ENCODE measurements at places on chromosomes 16 and 17.

DNA sequence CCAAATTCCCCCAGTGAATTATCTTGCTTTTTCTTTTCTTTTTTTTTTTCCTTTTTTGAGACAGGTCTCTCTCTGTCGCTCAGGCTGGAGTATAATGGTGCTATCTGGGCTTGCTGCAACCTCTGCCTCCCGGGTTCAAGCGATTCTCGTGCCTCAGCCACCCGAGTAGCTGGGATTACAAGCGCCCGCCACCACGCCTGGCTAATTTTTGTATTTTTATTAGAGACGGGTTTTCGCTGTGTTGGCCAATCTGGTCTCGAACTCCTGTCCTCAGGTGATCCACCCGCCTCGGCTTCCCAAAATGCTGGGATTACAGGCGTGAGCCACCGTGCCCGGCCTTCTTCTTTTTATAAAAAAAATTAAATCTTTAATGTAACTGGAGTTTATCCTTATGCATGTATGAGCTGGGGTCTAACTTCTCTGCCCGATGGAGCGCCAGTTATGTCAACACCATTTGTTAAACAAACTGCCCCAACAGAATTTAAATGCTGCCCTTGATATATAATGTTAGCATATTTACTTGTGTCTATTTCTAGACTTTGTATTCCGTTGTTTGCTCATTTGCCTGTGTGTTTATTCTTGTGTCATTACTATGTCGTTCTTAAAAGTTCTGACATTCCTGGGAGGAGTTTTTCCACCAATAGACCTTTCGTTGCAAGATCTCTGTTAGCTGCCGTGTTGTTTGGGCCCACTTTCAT, 535 bp upstream of the AURKB start:
- no peak for DNase-seq

DNA sequence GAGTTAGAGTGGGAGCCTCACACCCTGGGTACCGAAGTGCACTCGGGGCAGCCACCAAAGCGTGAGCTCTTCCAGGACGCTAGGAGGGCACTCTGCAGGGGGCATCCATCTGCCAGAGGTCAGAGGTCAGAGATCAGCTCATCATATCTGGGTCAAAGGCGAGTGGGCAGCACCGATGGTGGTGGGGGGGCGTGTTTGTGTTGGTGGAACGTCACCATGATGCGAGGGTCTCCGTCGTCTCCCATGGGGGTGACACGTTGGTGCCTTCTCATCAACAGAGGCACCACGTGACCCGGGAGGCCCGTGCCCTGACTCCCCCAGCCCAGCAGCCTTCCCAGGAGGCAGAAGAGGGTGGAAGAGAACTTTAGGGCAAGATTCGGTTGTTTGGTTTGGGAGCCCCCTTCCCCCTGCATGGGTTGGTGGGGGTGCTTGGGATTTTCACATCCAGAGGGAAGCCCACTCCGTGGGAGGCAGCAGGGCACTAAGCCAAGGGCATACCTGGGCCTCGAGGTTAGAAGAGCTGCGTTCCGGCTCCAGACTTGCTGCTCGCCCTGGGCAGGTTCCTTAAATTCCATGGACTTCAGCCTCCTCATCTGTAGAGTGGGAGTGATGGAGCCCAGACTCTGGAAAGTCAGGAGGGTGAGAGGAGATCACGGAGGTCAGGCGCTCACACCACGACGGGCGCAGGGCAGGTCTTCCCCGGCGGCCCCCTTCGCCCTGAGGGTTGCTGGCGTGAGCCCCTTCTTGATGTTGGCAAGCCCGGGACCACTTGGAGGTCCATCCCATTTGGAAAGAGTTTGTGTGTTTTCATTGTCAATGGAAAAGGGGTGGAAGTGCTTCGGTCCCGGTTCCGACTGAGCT, 14.0 kb downstream of the CRISPLD2 start:
- DNase-seq = no peak

GRCh38 chr17:16423226-16423872, 8.0 kb downstream of the TRPV2 start:
- DNase-seq = no peak

- DNase-seq = no peak
Measured at GRCh38 chr16:15672514-15673167, 22.6 kb downstream of the NDE1 start.

GRCh38 chr16:31229501-31229900, 12.6 kb upstream of the PYDC1 start:
- DNase-seq = no peak

DNA sequence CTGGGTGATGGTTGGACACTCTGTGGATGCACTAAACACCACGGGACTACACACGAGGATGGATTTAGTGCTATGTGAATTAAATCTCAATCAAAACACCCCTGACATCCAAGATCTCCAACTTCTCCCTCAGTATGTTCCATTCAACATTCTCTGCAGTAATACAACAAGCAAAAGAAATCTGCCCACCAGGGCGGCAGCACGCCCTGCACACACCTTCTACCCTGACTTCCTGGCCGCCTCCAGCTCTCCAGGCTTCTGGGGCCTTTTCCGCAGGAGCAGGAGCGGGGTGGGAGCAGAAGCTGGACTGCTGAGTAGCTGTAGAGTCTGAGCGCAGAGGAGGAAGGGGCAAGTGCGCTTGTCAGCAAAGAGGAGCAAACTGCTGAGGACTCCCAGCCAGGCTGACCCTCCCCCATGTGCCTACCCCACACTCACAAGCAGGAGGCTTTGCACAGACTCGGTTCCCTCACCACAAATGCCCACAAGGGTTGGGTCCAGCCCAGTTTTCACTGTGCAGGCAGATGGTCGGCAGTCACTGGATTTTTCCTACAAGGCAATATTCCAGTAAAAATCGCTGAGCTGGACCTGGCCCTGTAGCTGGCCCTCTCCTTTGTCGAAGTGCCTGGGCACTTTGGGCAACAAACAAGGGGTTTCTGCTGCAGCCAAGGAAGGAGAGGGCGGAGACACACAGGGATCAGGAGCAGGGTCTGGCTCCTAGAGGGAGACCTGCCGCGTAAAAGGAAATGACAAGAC, 22.8 kb downstream of the ZDHHC7 start:
- DNase-seq = no peak

GRCh38 chr16:31001507-31002249, 8.8 kb downstream of the STX1B start:
- no peak for DNase-seq

- no peak for DNase-seq
Measured at GRCh38 chr17:9676084-9676483, 30.8 kb downstream of the USP43 start.

GRCh38 chr16:85141491-85142128, 29.3 kb upstream of the CIBAR2 start:
- DNase-seq = no peak

GRCh38 chr17:60914078-60914477, 236.4 kb downstream of the BCAS3 start:
- no peak for DNase-seq

DNA sequence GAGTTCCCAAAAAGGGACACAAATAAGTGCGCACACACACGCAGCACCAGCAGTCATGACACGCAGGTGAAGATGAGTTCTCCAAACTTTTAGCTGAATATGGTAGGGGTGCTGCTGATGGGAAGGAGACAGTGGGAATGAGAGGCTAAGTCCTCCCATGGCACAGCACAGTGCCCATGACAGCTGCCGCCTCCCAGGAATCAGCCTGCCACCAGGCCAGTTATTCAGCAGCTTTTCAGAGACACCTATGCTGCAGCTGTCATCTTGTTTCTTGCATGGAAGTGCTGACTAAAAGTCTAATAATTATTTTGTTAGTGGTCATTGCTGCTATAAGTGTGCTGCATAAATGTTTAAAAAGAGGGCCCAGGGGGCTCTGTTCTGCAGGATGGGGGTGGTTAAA, 12.2 kb downstream of the WFIKKN2 start:
- no peak for DNase-seq

- DNase-seq = no peak
Measured at GRCh38 chr16:27335349-27336053, 21.7 kb downstream of the IL4R start.

GRCh38 chr17:17590141-17590751, 1.3 kb downstream of the PEMT start:
- no peak for DNase-seq

- DNase-seq = no peak
Measured at GRCh38 chr16:68492543-68493411, 44.5 kb upstream of the SMPD3 start.

GRCh38 chr17:9646546-9646885, 1.2 kb downstream of the USP43 start:
- no peak for DNase-seq

GRCh38 chr17:30274887-30275286, 16.9 kb downstream of the BLMH start:
- DNase-seq = no peak

DNA sequence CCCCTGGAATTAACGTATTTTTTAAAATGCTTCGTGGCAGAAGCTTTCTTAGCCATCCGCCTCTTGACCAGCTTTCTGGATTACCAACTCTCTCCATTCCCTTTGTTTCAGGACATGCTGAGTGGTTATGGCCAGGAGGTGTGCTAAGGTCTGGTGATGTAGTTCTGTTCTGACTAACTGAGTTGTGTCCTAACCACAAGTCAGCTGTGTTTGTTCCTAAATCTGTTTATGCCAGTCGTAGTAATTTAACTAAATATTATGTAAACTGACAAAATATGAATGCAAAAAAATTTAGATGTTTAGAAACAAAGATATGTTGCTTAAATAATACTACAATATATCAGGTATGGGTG, 61.6 kb downstream of the MRTFB start:
- DNase-seq = peak; percentile 13

GRCh38 chr17:66353937-66354401, 51.6 kb downstream of the PRKCA start:
- no peak for DNase-seq

- no peak for DNase-seq
Measured at GRCh38 chr17:39536468-39536867, 71.3 kb downstream of the NEUROD2 start.

DNA sequence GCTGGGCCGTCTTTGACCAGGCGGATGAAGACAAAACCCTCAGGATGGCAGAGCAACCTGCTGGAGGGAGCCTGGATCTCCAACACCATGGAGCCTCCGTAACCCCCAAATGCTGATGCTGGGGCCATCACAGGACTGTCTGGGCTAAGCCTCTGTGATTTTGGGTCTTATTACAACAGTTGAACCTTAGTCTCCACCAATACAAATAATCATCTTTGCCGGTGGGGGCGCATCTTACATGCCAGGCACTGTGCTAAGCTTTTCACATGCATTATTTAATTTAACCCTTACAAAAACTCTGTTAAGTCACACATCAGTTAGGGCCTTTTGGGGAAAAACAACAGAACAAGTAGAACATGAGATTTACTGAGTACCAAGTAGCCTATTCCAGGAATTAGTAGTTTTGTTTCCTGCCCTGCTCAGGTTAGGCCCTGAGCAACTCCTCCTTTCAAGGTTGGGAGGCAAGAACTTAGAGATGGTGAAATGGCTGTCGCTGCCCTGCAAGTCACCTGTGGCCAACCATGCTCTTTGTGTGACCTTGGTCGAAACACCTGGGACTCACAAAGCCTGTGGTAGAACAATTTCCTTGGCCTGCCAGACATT, 8.9 kb upstream of the ITGAM start:
- no peak for DNase-seq

- DNase-seq = no peak
Measured at GRCh38 chr17:9874722-9875121, 30.3 kb downstream of the RCVRN start.

GRCh38 chr17:50458270-50458669, 10.4 kb downstream of the CHAD start:
- DNase-seq = no peak

- no peak for DNase-seq
Measured at GRCh38 chr16:35713762-35714650, 2254.6 kb downstream of the TP53TG3F start.

- no peak for DNase-seq
Measured at GRCh38 chr17:28528327-28529012, 22.3 kb downstream of the FOXN1 start.

DNA sequence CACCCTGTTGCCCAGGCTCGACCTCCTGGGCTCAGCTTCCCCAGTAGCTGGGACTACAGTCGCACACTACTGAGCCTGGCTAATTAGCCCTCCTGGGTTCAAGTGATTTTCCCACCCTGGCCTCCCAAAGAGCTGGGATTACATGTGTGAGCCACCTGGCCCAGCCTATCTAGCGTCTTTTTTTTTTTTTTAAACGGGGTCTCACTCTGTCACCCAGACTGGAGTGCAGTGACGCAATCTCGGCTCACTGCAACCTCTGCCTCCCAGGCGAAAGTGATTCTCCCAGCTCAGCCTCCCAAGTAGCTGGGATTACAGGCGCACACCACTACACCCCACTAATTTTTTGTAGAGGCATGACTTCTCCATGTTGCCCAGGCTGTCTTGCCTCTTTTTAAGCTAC, 33.3 kb downstream of the GLG1 start:
- no peak for DNase-seq

DNA sequence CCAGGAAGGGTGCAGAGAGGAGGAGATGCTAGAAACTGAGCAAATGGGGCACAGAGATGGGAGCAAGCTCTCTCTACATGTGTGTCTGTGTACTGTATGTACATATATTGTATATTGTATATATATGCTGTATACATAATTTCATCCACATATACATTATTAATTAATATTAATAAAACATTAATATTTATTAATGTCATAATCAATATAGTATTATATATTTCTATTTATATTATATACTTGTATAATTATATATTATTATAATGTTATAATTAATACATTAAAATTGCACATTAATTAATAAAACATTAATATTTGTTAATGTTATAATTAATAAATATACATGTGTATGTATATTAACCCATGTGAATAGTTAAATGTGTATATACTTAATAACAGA, 31.5 kb upstream of the FOXF1 start:
- no peak for DNase-seq

- no peak for DNase-seq
Measured at GRCh38 chr17:72076678-72077030, 44.2 kb upstream of the SOX9 start.

GRCh38 chr16:85601730-85602401, 11.3 kb upstream of the GSE1 start:
- DNase-seq = no peak

GRCh38 chr17:4913994-4914393, 11.1 kb upstream of the CHRNE start:
- no peak for DNase-seq

DNA sequence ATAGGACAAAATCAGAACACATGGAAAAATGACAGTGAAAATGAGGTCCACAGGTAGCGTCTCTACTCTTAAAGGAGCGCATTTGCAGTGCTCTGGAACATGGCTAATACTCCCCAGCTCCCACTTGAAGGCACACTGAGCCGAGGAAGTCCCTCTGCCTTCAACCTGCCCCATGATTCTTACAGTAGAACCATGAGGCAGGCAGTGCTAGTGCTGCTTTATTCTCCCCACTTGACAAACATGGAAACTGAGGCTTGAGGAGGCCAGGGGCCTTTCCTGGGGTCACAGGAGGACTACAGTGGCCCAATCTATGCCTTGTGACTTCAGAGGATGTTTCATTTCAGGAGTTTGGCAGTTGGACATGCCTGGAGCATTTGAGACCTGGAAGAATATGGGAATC, 244.1 kb upstream of the MAF start:
- DNase-seq = no peak

- no peak for DNase-seq
Measured at GRCh38 chr16:69932691-69933392, 18.3 kb upstream of the CLEC18A start.

GRCh38 chr17:48791128-48792032, 25.6 kb downstream of the TTLL6 start:
- DNase-seq = no peak
